Kasumi-1 (cell line): ENCODE measurements at places on chromosomes 12 and 14.

GRCh38 chr14:64826845-64827244 lies 52.9 kb downstream of the SPTB start:
- no peak for DNase-seq

DNA sequence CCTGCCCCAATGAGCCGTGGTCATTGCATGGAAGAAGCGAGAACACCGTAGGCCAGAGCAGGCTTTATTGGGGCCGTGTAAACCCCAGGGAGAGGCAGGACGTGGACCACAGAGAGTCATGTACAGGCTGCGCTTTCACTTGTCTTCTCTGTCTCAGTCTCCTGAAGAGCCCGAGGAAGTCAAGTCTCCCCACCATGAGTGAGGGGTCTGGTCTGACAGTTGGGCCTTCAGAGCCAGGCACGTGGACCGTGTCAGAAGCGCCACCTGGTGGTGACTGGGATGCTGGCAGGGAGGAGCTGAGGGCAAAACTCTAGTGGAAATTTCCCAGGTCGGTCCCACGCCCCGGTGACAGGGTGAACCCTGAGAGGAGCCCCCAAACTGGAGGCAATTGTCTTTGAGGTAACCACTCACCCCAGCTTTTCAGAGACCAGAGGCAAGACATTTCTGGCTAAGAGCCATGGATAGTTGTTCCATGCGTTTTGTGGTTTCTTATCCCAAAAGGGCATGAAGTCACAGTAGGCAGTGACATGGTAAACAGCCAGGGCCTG lies 17.4 kb downstream of the RPS6KL1 start:
- peak; percentile 37 for DNase-seq

DNA sequence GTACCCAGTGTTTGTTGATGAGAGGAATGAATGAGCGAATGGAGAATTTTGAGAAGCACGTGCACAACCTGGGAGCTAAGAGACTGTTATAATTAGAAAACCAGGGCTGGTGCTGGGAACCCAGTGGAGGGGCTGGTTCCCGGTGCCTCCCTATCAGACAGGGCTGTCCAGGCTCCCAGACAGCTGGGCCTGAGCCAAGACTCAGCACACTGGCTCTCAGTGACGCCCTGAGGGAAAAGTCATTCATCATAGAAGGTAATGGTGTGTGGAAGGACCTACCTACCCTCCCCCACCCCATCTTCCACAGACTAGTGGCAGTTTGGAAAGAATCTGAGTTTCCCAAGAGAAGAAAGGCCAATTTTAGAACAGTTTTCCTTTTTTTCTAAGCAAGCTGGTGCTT lies 34.7 kb downstream of the KCNA5 start:
- no peak for DNase-seq

GRCh38 chr14:75697386-75697785 lies 36.3 kb downstream of the TTLL5 start:
- DNase-seq, result no peak

DNA sequence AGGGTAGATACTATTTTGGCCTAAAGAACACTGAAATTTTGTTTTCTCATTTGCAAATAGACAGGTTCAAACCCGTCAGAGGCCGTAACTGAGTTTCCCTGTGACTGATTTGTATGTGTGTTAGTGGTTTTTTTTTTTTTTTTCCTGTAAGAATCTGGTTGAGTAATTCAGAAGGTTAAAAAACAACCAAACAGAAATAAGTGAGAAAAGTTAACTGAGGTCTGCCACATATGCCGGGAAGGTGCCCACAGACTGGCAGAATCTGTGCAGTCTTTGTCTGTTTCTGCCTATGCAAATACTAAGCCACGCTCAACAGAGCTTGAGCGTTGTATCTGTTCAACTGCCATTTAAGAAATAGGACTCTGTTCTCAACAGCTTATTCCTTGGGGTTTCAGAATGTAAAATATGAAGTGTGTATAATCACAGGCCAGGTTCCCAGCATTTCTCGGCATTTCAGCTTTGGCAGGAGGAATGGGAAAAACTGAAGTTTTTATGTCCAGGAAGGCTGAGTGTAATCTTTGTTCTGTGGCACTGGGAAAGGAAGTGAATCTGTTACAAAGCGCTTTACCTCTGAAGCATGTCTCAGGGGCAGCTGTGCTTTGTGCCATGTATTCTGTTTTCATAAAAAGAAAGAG lies 181.9 kb downstream of the PRKCH start:
- no peak for DNase-seq

DNA sequence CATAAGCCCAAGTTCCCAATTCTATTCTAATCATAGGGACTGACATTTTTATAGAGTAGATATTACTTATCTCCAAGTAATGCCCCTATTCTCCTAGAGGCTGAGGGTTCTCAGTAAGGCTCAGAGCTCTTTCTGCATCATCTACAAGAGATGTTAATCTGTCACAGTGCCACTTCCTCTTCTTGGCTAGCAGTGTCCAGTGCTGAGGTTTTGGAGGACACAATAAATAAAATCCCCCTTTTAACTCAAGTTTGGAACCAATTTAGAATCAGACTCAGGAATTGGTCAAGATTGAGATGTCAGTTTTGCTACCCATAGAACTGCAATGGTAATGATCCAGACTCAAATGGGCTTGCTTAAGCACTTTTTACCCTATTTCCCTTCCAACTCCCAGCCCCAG lies 154.1 kb upstream of the ARID2 start:
- DNase-seq, result peak; percentile 9

DNA sequence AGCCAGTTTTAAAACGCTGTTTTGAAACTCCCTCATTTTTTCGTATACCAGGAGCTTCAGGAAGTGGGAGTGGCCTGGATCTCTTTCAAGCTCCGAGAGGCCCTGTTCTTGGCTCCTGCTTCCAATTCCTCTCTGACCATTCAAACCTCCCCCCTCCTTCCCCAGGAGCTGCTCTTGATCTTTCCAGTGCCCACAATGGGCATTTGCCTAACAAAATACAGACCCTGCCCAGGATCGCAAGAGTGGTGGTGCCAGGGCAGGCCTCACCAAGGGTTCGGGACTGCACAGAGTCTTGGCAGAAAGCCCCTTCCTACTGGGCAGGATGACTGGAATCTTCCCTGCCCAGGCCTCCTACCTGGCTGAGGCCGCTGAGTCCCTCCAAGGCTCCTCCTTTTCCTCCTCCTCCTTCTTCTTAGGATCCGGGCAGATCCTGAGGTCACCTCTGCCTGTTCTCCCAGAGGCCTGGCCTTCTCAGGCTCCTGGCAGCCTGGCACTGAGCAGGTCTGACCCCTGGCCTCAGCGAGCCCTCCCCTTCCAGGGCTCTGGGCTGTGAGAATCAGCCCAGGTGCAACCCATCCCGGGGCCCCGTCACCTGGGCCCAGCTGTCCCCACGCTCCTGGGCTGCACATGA lies 46.9 kb upstream of the NOS1 start:
- DNase-seq, result no peak

DNA sequence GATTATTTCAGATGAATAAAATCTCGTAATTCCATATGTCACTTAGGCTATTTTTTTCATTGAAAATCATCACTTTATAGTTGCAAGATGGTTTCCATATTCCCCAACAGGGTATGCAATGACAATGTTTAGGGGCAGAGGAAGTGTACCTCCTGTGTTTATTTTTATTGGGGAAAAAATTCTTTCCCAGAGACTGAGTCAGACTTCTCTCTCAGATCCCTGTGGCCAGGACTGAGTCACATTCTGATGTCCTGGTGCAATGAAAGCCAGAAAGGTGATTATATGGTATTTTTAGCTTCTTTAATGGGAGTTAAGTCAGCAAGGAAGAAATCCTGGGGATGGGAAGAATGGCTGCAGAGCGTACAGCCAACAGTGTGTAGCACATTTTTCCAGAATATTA lies 196.9 kb upstream of the ALG10 start:
- DNase-seq, result no peak

DNA sequence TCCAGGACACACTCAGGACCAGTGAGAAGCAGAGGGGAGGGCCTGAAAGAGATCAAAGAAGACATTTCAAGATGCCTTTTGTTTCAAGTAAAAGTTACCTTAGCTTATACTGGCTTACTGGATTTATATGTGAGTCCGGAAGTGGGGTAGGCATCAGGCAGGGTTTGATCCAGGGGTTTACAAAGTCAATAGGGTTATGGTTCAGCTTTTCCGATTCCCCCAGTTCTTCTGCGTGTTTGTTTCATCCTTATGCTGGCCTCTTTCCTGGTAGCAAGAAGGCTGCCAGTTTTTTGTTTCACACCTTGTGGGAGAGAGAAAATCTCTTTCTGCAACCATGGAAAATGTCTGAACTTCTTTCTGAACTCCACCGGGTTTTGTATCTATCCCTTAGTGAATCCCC lies 126.3 kb downstream of the ESRRB start:
- DNase-seq, result no peak

DNA sequence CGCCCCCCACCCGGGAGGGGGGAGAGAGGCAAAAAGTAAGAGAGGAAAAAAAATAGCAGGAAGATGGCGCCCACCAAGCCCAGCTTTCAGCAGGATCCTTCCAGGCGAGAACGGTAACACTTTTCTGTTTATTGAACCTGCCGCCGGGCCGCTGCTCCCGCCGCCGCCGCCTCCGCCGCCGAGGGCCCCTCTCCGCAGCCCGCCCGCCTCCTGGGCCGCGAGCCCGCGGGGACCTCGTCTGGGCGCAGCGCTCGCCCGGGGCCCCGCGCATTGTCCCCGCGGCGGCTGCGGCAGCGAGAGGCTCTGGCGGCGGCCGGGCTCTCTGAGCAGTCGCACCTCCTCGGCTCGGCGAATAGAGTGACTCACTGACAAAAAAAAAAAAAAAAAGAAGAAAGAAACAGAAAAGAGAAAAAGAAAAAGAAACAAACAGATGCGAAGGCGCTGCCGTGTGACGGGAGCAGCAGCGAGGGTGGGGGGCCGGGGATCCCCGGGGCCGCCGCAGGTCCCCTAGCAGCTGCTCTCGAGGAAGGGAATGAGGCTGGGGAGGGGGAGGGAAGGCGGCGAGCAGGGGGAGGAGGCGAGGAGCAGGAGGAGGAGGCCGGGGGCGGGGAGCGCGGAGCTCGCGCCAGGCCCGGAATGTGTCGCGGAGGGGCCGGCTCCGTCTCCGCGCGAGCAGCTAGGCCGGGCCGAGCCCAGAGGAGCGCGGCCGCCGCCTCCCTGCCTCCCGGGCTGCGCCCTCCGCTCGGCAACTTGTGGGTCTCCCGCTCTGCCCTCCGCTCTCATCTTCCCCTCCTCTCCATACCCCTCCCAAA lies 781 bp downstream of the NPAS3 start:
- peak; percentile 69 for DNase-seq

- DNase-seq, result no peak
Observed at GRCh38 chr14:92677955-92678354, 70.5 kb downstream of the LGMN start.

DNA sequence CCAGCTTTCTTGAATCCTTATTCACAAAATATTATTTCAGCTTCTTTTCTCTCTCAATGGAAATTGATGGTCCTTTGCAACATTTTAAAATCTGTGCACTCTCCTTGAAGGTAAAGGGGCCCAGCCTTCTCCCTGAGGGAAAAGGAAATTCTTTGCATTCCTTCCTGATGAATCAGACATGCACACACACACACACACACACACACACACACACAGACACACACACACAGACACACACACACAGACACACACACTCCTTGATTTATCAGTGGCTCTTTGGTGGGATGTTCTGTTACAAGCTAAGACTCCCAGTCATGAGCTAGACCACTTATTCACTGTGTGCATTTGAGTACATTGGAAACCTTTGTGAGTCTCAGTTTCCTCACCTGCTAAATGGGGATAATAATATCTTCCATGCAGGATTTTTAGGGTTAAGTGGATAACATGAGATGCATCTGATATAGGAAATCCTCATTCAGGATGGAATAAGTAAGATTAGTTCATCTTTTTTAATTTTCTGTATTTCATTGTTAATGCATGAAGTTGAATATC lies 45.1 kb upstream of the HMGA2 start:
- no peak for DNase-seq

GRCh38 chr12:121773011-121773777 lies 20.3 kb downstream of the RHOF start:
- peak; percentile 70 for DNase-seq

GRCh38 chr12:71892059-71892458 lies 46.6 kb upstream of the TPH2 start:
- DNase-seq, result no peak

GRCh38 chr14:58238252-58239243 lies 6.1 kb upstream of the PSMA3 start:
- no peak for DNase-seq

DNA sequence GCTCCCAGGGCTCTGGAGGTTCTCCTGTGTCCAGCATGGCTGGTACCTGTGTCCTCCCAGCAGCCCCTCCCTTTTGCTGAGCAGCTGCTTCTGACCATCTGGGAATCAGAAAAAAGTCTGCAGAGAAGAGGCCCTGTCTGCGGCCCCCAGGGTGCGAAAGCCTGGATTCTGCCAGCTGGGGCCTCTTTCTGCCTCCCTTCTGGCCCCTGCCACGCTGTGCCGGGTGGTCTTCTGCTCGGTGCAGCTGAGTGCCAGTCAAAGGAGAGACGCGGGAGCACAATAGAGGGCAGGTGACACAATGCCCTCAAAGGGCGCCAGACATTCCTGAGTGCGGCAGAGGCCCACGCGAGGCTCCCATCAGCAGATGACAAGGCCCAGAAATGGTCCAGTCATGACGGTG lies 12.6 kb downstream of the BTBD6 start:
- DNase-seq, result no peak

- no peak for DNase-seq
Observed at GRCh38 chr14:103894034-103894722, 34.1 kb upstream of the TDRD9 start.

GRCh38 chr12:111754671-111755070 lies 12.1 kb upstream of the ALDH2 start:
- DNase-seq, result no peak

GRCh38 chr14:63881926-63882325 lies 29.1 kb downstream of the SYNE2 start:
- DNase-seq, result peak; percentile 10

DNA sequence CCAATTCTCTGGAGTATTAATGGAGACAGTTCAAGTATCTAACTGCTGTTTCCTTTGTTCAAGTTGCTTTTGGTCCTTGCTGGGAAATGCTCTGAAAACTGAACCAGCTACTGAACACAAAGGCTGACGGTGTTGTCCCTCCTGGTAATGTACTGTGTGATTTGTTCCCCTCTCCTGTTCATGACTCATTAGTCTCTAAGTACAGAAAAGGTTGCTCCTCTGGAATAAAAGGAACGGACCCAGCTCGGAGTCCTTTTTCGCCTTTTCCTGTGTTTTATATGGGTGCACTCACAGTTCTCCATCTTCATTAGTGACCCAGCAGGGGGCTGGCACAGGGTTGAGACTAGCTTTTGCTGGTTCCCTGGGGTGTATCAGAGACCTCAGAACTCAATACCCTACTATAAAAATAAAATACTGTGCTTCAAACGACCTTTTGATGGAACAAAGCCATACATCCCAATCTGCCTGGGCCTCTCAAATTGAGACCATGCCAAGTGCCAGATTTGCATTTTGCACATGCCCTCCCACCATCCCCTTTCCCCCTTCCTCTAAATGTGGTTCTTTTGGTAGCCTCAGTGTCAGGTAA lies 269.7 kb downstream of the RAD51B start:
- DNase-seq, result no peak

GRCh38 chr14:64092338-64092737 lies 201.8 kb downstream of the ESR2 start:
- no peak for DNase-seq

GRCh38 chr12:90854136-90854689 lies 100.8 kb downstream of the CCER1 start:
- DNase-seq, result peak; percentile 54

GRCh38 chr12:10722502-10722904 lies 620 bp downstream of the YBX3 start:
- DNase-seq, result no peak
